ENCODE measurements at places on chromosomes 11 and 22. TPM values are rescaled to one million over a fixed set of nuclear protein-coding genes. Genes with fewer than 3 reads are reported as not detected.

The DLG2 gene
- total RNA-seq, result 1.1 TPM

The DEFB131B gene
- not detected for total RNA-seq

The SLC22A9 gene
- total RNA-seq, result not detected

The NOX4 gene
- not detected for total RNA-seq

The FGF3 gene
- not detected for total RNA-seq

The CENPM gene
- 65.7 TPM for total RNA-seq

The MRGPRF gene
- not detected for total RNA-seq

The BTBD18 gene
- total RNA-seq, result not detected

The CASP5 gene
- not detected for total RNA-seq

The DDIAS gene
- total RNA-seq, result 10.1 TPM

The OR8A1 gene
- total RNA-seq, result not detected

The LARGE2 gene
- 0.33 TPM for total RNA-seq

The CCDC87 gene
- 0.07 TPM for total RNA-seq

The TCN2 gene
- total RNA-seq, result 0.24 TPM

The CEP126 gene
- 0.60 TPM for total RNA-seq

The SERPING1 gene
- total RNA-seq, result not detected

The GAL3ST1 gene
- not detected for total RNA-seq

The GPHA2 gene
- not detected for total RNA-seq

The HSPB2 gene
- total RNA-seq, result not detected

The CD248 gene
- total RNA-seq, result 9.0 TPM

The GLB1L3 gene
- 7.8 TPM for total RNA-seq

The SEC14L2 gene
- 9.4 TPM for total RNA-seq

The A4GALT gene
- not detected for total RNA-seq

The EXPH5 gene
- total RNA-seq, result 3.3 TPM

The CNTF gene
- 3.7 TPM for total RNA-seq

The CSRP3 gene
- total RNA-seq, result not detected

The SLC17A6 gene
- total RNA-seq, result not detected
